ENCODE measurements at places on chromosomes 2 and 18. TPM values are rescaled to one million over a fixed set of nuclear protein-coding genes. Genes with fewer than 3 reads are reported as not detected.

DNA sequence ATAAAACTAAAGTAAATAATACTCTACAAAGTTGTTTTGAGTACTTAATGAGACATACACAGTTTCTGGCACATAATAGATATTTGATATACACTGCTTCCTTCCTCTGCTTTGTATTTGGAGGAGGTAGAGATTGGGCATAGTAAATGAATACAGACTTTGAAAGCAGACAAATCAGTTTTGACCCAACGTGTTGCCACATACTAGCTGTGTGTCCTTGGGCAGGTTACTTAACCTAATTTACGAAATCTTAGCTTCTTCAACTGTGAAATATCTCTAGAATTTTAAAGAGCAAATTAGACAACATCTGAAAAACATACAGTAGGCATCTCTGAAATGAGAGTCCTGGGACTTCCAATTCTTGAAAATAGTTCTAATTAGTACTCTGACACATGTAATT, 425.4 kb downstream of the TGIF1 start:
- DNase-seq, result no peak

DNA sequence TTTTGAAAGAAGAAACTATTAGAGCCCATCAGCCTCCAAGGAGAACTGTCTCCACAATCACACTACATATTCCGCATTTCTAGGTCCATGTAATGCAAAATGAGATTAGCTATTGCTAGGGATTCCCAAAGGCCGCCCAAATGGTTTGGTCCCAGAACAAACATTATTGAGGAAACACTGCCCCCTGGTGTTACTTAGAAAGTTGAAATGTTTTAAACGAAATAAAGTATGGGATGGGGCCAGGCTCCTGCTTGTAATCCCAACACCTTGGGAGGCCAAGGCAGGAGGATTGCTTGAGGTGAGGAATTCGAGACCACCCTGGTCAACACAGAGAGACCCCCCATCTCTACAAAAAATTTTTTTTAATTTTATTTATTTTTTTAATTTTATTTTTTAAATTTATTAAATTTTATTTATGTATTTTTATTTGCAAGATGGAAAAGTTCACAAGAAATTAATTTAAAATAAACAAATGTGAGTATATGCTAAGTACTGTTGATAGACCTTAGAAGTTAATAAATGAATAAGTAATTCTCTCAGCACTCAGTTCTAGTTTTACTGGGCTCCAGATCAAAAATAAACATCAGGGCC, 5.5 kb downstream of the NHEJ1 start:
- DNase-seq, result no peak

DNA sequence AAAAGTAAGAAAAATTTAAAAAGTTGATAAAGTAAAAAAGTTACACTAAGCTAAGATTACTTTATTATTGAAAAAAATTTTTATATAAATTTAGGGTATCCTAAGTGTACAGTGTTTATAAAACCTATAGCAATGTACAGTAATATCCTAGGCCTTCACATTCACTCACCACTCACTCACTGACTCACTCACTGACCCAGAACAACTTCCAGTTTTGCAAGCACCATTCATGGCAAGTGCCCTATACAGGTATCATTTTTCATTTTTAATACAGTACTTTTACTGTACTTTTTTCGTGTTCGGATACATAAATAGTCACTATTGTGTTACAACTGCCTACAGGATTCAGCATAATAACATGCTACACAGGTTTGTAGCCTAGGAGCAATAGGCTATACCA, 8.9 kb upstream of the THUMPD2 start:
- no peak for DNase-seq

GRCh38 chr18:59123588-59124369, 15.9 kb upstream of the SEC11C start:
- no peak for DNase-seq

DNA sequence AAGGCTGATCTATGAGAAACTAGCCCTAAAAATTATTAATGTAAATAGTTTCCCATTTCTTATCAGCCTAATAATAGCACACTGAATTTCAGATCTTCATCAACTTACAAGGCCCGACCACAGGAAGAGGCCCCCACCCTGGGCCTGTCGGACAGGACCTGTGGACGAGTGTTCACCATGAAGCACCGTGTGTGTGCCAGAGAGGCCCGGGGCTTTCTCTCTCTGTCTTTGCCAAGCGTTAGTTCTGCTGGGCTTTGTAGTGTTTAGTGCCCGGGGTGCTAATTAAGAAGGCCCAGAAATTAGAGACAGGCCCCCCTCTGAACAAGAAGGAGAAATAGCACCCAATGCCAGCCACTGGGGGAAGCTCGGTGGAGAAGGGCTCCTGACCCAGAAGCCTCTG, 265.7 kb downstream of the TWIST2 start:
- DNase-seq, result no peak

The DYSF gene
- 6.3 TPM for total RNA-seq

The TMEM178A gene
- 0.17 TPM for total RNA-seq

Measured in activated naive CD8-positive, alpha-beta T cell treated with anti-CD3 and anti-CD28 coated beads, Interleukin-2, amount 10 ng/mL, durations not matched to agents 7 days and 5 days (primary cell).